ENCODE measurements at places on chromosomes 1 and 21.
A peak's percentile ranks its signal among the peaks of the same experiment; 100 is the strongest.

GRCh38 chr1:220483700-220484099, 44.2 kb upstream of the MARK1 start:
- DNase-seq = no peak

GRCh38 chr1:7490576-7490975, 280.5 kb upstream of the VAMP3 start:
- DNase-seq = no peak

- DNase-seq = no peak
These were observed 13.0 kb upstream of the PARP1 start for GRCh38 chr1:226420897-226421296.

GRCh38 chr1:154581766-154582165, 14.2 kb downstream of the CHRNB2 start:
- DNase-seq = no peak

- peak; percentile 93 for DNase-seq
These were observed 13.8 kb upstream of the BOLA1 start for GRCh38 chr1:149885339-149886120.

GRCh38 chr1:158814970-158815369, 16.2 kb upstream of the MNDA start:
- no peak for DNase-seq

DNA sequence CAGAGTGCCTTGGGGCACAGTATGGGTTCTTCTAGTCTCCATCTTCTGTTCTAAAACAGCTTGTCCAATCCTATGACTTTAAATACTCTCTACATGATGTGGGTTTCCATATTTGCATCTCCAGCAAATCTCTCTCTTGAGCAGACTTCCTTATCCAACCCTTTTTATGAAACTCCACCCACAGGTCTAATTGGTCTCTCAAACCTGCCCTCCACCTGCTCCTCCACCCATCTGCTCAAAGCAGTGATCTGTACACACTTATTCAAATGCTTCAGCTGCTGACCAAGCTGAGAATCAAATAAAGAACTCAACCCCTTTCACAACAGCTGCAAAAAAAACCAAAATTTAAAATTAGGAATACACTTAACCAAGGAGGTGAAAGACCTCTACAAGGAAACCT, 11.5 kb downstream of the MCOLN2 start:
- no peak for DNase-seq

DNA sequence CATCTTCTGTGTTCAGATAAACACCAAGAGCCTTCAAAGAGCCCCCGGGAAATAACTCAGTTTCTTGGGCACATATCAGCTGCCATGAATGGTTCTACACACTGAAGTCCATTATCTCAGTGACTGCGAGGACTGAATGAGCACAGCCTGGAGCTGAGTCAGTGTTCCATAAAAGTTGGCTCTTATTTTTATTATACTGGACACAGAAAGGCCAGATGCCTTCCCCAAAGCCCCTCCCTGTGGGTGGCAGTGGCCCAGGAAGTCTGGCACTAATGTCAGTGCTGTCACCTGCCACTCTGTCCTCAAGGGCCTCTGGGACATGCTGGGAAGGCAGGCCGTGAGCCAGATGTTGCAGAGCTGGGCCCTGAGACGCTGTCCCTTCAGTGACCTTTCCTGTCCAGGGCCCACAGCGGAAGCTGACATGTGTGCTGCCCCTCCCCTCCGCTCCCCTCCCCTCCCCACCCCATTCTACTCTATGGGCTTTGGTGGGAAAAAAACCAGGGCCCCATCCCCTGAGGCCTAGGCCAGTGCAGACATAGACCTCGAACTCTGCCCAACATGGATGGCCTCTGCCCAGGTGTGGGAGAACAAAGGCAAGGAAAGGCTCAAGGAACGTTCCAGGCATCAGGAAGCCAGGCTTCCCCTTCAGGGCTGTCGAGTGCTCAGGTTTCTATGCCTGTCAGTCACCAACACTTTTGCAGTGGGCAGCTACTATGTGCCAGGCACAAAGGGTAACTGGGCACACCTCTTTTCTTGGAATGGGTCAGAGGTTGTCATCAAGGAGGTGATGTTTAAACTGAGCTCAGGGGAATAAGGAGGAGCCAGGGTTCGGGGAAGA, 22.4 kb upstream of the NPPB start:
- DNase-seq = no peak

DNA sequence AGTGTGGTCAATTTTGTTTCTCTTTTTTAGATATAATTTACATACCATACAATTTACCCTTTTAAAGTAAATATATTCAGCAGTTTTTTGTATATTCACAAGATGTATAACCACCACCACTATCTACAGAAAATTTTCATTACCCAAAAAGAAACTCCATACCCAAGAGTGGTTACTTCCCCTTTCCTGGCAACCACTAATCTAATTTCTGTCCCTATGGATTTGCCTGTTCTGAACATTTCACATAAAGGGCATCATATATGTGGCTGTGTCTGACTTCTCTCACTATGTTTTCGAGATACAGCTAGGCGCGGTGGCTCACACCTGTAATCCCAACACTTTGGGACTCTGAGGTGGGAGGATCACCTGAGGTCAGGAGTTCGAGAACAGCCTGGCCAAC, 13.6 kb downstream of the PACC1 start:
- DNase-seq = no peak

DNA sequence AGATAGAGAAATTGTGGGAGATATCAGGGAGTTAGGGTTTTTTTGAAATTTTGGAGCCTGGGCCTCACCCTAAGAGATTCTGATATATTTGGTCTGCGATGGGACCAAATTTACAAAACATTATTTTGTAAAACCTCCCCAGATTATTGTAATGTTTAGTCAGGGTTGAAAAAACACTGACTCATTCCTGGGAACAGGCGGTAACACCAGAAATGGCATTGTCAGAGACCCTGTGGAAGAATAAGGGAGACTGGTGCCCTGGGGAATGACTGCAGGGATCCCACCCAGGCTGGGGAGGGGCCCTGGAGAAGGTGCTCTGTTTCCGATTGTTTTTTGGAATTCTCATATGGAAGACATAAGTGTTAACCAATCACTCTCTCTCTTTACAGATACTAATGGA, 13.1 kb upstream of the STRIP1 start:
- DNase-seq = no peak

DNA sequence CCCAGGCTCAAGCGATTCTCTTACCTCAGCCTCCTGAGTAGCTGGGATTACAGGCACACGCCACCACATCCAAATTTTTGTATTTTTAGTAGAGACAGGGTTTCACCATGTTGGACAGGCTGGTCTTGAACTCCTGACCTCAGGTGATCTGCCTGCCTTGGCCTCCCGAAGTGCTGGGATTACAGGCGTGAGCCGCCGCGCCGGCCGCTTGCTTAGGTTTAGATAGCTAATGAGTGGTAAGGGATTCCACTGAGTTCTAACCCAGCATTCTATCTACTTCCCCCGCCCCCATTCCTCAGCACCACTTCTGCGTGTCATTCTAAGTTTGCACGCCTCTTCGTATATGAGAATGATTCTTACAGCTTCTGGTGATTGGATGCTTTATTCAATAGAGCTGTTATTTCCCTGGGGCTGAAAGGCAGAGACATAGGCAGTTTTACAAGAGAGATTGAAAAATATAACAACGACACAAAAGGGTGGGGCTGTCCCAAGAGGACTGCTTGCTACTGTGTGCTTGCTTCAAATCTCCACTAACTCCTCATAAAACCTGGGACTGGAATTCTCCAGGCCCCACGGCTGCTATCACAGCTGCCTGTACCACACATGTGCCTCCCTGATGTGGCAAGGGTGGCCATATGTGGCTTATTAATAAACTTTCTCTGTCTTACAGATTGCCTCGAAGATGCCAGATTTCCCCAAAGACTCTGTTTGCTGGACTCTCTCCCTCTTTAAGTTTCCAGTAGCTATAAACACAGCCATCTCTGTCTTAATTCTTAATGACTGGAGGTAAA, 23.7 kb upstream of the GREM2 start:
- no peak for DNase-seq

DNA sequence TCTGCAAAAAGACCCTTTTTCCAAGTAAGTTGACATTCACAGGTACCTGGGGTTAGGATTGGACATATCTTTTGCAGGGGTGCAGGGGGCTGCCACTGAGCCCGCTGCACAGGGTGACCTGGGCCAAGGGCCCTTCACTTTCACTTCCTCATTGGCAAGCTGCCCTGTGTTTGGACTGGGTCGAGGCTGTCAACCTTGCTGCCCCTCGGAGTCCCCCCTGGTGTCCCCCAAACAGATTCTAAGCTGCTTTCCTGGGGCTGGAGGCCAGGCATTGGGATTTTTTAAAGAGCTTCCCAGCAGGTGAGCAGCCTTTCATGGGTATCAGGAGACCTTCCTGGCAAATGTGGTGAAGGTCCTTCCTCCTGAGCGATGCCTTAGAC, 7.9 kb upstream of the UMODL1 start:
- no peak for DNase-seq

DNA sequence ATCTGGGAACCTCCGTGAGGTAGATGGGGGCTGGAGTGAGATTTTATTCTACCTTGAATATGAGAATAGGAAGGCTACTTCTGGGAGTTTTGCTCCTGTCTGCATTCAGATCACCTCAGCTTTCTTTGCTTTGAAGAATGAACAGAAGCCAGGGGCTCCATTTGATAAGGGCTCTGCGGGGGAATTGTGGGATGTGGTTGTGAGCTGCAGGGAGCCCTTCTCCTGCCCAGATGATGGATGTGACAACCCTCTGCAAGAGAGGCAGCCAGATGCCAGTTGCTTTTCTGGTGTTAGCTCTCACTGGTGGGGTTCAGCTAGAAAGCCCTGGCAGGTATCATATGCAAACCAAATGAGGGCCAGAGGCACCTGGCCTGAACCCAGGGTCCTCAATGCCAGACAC, 21.5 kb downstream of the IER5 start:
- no peak for DNase-seq

DNA sequence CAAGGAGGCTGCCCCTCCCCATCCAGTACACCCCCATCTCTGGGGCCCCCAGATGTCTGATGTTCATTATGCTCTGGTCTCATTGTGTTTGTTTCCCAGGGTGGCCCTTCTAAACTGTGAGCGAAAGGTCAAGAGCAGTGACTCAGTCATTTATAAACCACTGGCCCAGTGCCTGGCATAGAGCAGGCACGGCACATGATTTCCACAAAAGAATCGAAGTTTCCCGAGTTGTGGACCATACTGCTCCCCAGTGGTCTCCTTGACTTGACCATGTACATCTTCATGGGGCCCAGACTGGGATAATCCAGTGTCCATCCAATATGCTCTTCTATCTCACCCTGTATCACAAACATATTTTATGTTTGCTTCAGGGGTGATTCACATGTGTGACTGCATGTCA, 153.3 kb downstream of the NR5A2 start:
- no peak for DNase-seq

- no peak for DNase-seq
These were observed 206.0 kb downstream of the HIVEP3 start for GRCh38 chr1:41712695-41713094.

- no peak for DNase-seq
These were observed 203.2 kb downstream of the PDE4B start for GRCh38 chr1:65995928-65996327.

DNA sequence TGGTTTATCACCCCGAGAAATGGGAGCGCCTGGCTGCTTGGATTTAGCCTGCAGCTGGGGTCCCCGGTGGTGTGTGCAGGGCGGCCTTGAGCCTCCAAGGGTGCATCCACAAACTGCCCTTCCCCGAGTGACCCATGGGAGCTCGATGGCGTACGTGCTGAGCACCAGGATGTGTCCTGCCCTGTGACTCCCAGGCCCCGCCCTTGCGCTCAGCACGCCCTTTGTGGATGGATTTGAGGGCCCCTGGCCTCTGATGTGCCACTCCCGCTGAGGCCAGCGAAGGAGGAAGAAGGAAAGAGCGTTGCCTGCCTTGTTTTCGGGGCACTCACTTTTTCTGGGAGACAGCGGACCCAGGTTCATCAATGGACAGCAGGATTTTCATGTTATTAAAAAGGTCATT, 1.7 kb upstream of the TFF3 start:
- DNase-seq = no peak

DNA sequence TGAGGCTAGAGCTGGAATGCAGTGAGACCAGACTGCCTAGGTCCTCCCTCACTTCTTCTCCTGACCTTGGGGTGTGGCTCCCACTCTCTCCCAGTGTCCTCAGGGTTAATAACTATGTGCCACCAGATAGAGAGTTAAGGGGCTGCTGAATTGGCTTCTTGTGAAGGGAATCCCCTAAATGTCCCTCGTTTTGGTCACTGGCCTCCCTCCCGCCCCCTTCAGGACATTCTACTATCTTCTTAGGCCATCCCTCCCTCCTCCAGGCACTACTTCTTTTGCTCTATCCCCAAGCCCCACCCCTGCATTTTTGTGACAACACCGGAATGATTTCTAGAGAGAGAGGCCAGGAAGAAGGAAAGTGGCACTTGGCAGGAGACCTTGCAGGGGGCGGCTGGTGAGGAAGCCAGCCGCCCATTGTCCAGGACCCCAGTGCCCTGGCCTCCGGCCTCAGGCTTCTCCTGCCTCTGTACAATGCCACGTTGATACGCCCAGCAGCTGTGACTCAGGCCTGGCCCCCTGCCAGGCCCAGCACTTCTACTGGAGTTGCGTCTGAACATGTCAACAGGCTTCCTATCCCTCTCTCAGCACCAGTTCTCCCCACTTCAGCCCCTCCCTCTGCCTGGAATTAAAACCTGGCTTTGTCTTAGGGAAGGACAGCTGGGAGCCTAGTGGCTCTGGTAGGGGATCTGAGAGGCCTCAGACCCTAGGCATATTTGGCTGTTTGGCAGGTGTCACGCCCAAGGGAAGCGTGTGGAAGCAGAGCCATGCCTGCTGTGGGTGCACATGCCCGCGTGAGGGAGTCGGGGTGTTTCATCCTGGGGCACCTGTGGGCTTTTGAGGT, 9.1 kb downstream of the LMNA start:
- DNase-seq = peak; percentile 98

DNA sequence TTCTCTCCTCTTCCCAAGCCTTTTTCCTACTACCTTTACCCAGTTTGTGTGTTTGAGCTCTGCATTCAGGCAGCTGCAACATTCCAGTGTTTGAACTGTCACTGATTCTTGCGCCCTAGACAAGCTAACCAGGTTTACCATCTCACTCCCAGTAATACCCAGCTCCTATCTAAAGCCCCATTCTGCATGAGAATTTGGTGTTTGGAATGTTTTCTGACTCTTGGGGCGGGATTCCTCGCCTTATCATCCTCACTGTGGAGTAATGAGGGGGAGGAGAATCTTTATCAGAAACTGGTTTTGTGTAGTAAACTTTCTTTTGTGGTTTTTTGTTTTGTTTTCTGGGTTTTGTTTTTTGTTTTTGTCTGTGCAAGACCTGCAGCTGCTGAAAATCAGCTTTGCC, 36.5 kb downstream of the NCF2 start:
- no peak for DNase-seq
